Placental epithelial cell (primary cell): ENCODE measurements at places on chromosomes 1 and 21. TPM values are rescaled to one million over a fixed set of nuclear protein-coding genes. Genes with fewer than 3 reads are reported as not detected.

Gene ATP6V0B
- 48.3 and 90.0 TPM in 2 replicates for total RNA-seq

Gene C1QTNF12
- total RNA-seq: 0.79 and 1.7 TPM in 2 replicates

Gene HSF2BP
- total RNA-seq: 11.0 and 16.1 TPM in 2 replicates

Gene MYBPH
- total RNA-seq: not detected in 2 replicates

Gene NFIA
- 1.3 and 2.4 TPM in 2 replicates for total RNA-seq

Gene ELAVL4
- not detected in 2 replicates for total RNA-seq

Gene FCGR3B
- total RNA-seq: not detected in 2 replicates

Gene AADACL3
- total RNA-seq: not detected in 2 replicates

Gene MCOLN3
- 0.39 TPM in 1 of 2 replicates, not detected in the other for total RNA-seq

Gene C4BPB
- 0.79 and 40.1 TPM in 2 replicates for total RNA-seq

Gene ADAMTS5
- total RNA-seq: 0.11 and 0.39 TPM in 2 replicates

Gene PLA2G2F
- total RNA-seq: under 0.01 TPM in 1 of 2 replicates, not detected in the other

Gene SLC22A15
- 3.9 and 8.8 TPM in 2 replicates for total RNA-seq

Gene LRRC8B
- total RNA-seq: not detected in 2 replicates

Gene CSMD2
- under 0.01 and 0.22 TPM in 2 replicates for total RNA-seq

Gene ZNF683
- not detected in 2 replicates for total RNA-seq

Gene SLC39A1
- total RNA-seq: 145 and 183 TPM in 2 replicates

Gene LAMC2
- total RNA-seq: 642 and 1,917 TPM in 2 replicates

Gene AK5
- 1.2 TPM in 1 of 2 replicates, not detected in the other for total RNA-seq

Gene HPDL
- 1.3 and 2.0 TPM in 2 replicates for total RNA-seq

Gene CACNA1S
- not detected in 2 replicates for total RNA-seq

Gene SLAMF7
- total RNA-seq: 0.11 TPM in 1 of 2 replicates, not detected in the other

Gene CFHR3
- not detected in 2 replicates for total RNA-seq

Gene OLIG2
- not detected in 2 replicates for total RNA-seq

Gene OLIG1
- total RNA-seq: not detected in 2 replicates

Gene SPRR2E
- total RNA-seq: not detected in 2 replicates

Gene NID1
- total RNA-seq: 3.1 and 8.7 TPM in 2 replicates

Gene ECM1
- total RNA-seq: 18.4 and 27.9 TPM in 2 replicates

Gene FGR
- under 0.01 TPM in 1 of 2 replicates, not detected in the other for total RNA-seq

Gene KIAA1614
- total RNA-seq: 12.8 and 22.4 TPM in 2 replicates

Gene PHGDH
- 86.0 and 168 TPM in 2 replicates for total RNA-seq

Gene LCA5L
- total RNA-seq: 2.0 and 2.7 TPM in 2 replicates

Gene CD5L
- not detected in 2 replicates for total RNA-seq

Gene FAM110D
- not detected in 2 replicates for total RNA-seq

Gene PYHIN1
- total RNA-seq: not detected in 2 replicates

Gene RLF
- 21.6 and 27.1 TPM in 2 replicates for total RNA-seq

Gene KCNQ4
- total RNA-seq: 0.33 TPM in 1 of 2 replicates, not detected in the other

Gene TPTE
- 0.22 TPM in 1 of 2 replicates, not detected in the other for total RNA-seq

Gene C1orf159
- 11.8 and 16.3 TPM in 2 replicates for total RNA-seq

Gene NBPF4
- total RNA-seq: not detected in 2 replicates

Gene KIF26B
- 1.4 and 23.6 TPM in 2 replicates for total RNA-seq

Gene GJA5
- 72.6 and 203 TPM in 2 replicates for total RNA-seq

Gene CFH
- 0.39 TPM in 1 of 2 replicates, not detected in the other for total RNA-seq

Gene SPRR1B
- total RNA-seq: not detected in 2 replicates

Gene DNAJC28
- 1.6 and 2.4 TPM in 2 replicates for total RNA-seq

Gene OR2T27
- not detected in 2 replicates for total RNA-seq

Gene ATP1A2
- under 0.01 TPM in 1 of 2 replicates, not detected in the other for total RNA-seq

Gene KISS1
- 3.9 and 331 TPM in 2 replicates for total RNA-seq

Gene SELENBP1
- 2.0 and 5.9 TPM in 2 replicates for total RNA-seq

Gene FAM131C
- total RNA-seq: not detected in 2 replicates

Gene KRTAP19-6
- total RNA-seq: not detected in 2 replicates

Gene C1QC
- total RNA-seq: not detected in 2 replicates
